Stimulated activated CD4-positive, alpha-beta T cell treated with anti-CD3 and anti-CD28 coated beads, Interleukin-2, amount 100 ng/mL, for 24 hours (primary cell): ENCODE measurements at places on chromosomes 4 and X.

- DNase-seq: no peak
Measured at GRCh38 chr4:24443200-24443599, 141.2 kb downstream of the DHX15 start.

GRCh38 chr4:535181-535923 is 36.3 kb downstream of the PIGG start:
- DNase-seq: no peak

- no peak for DNase-seq
Measured at GRCh38 chr4:57065730-57066482, 44.3 kb downstream of the IGFBP7 start.

GRCh38 chr4:176077561-176077960 is 11.9 kb downstream of the WDR17 start:
- no peak for DNase-seq

DNA sequence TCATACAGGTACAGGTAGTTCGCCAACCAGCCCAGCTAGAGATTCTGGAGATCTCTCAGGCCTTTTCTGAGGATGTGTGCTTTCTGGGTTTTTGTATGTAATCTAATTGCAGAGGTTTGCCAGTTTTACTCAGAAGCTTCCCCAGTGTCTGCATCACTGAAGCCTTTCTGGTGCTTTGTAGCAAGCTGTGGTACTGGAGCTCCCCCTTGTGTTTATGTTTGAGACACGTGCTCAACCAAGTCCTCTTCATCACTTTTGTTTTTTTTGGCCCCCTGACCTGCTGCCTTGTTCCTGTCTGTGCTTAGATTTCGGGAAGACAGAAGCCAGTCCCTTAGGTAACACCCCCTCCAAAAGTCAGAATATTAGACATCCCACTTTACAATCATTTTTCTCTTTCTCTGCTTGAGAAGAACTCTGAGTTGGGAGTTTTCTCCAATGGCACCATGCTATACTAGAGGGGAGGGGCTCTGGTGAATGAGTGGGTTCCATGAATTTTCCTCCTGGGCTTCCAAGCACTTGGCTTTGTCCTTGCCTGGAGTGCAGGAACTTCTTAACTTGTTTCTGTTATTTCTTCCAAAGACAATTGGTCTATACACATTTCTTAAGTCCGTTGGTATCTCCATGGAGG is 128.4 kb upstream of the TBC1D9 start:
- DNase-seq: no peak

- no peak for DNase-seq
Measured at GRCh38 chrX:32501606-32502005, 709.7 kb downstream of the DMD start.

- no peak for DNase-seq
Measured at GRCh38 chr4:89715631-89716030, 121.3 kb downstream of the SNCA start.

DNA sequence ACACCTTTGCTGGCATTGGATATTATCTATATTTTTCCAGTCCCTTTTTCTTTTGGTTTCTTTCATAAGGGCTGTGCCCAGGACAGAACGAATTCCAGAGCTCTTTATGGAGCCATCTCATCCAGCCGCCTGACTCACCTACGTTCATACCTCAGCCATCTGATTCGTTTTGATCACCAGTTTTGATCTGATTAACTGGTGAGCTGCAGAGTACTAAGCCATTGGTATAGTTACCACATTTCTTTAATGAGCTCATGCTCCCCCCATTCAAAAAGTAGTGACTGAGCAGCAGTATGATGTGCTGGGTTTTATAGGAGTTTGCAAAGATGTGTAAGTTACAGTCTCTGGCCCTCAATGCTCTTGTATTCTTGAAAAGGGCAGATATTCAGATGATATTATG is 43.0 kb upstream of the CDKN2AIP start:
- DNase-seq: no peak

GRCh38 chr4:54581807-54582206 is 76.0 kb upstream of the KIT start:
- DNase-seq: no peak

DNA sequence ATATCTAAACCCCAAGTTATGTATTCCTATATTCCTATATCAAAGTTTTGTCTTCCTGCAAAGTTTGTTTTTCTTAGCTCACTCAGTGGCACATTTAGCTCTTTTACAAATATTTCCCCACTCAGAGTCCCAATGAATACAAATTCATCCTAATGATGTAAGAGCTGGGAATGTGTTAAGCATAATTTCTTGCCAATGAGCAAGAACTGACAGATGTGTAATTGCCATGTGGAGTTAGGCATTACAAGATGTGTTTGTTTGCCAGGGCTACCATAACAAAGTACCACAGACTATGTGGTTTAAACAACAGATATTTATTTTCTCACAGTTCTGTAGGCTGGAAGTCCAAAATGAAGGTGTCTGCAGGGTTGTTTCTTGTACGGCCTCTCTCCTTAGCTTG is 302.1 kb downstream of the KCTD8 start:
- no peak for DNase-seq

- no peak for DNase-seq
Measured at GRCh38 chrX:67544281-67545035, 637 bp downstream of the AR start.

DNA sequence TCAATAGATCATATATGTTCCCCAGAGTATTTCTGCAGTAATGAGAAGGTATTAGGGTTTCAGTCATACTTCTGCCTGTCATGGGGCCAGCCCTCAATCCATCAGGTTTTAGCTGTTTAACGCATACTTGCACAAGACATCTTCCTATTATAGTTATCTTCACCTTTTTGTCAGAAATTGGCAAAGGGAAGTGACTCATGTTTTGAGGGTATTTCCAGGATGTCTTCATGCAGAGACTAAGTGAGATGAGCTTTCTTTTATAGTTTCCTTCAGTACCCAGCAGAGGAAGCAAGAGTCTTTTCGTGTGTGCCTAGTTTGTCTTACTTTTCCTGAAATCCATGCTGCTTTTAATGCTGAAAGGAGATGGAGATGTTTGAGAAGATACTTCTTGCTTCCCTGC is 9.5 kb downstream of the CSTF2 start:
- no peak for DNase-seq

DNA sequence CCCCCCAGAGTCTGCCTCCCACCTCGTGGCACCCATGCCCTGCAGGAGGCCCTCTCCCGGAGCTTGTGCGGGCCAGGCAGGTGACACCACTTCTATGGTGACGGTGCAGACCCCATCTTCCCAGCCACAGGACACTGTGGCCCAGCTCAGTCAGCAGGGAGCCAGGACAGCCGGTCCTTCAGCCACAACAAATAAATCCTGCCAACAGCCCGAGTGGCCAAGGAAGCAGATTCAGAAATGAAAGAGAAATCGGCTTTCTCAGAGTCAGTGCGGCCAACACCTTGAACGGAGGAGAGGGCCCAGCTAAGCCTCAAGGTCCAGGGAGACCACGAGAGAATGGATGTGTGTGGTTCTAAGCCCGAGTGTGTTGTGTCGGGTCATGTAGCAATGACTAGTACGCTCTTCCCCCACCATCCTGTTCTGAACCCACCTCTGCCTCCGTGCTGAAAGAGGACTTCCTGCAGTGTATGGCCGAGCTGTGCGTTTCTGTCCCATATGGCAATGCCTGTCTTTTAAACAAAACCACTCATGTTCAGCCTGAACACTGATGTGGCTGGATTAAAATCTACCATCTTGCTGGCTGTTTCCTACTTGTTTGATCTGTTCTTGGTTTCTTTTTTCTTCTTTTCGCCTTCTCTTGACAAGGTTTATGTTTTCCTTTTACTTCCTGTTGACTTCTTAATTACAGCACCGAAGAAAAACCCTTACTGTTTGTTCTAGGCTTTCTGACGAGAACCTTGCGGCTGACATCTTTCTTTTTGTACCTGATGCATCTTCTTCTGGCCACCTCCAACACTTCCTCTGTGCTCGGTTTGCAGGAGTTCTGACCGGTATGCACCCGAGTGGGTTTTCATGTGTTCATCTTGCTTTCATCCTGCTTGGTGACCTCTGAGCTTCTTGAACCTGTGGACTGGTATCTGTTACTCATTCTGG is 53.1 kb downstream of the GAK start:
- DNase-seq: peak; percentile 29

- no peak for DNase-seq
Measured at GRCh38 chrX:122188751-122189150, 995.3 kb upstream of the GRIA3 start.

DNA sequence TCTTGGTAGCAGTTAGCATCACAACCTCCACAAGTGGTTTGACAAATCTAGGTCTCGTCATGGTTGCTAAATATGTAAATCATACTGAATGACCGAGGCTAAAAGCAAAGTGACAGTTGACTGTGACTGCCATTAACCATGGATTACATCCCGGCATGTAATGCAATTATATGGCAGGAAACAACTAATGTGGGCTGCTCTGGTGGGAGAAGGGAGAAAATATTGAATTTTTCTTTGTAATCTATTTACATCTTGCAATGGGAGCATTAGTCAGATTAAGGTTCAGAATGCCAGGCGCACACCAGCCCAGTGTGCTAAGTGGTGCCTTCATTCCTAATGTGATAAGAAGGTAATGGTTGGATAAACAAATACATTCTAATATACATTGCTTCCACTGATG is 35.8 kb downstream of the UNC5C start:
- DNase-seq: no peak

GRCh38 chr4:44927399-44928380 is 201.3 kb upstream of the GNPDA2 start:
- no peak for DNase-seq

GRCh38 chr4:51849430-51849829 is 6.5 kb downstream of the DCUN1D4 start:
- DNase-seq: no peak

- peak; percentile 29 for DNase-seq
Measured at GRCh38 chr4:87895964-87896621, 63.3 kb downstream of the MEPE start.

- DNase-seq: no peak
Measured at GRCh38 chrX:150558424-150558823, 10.0 kb upstream of the MTM1 start.

- DNase-seq: no peak
Measured at GRCh38 chr4:74161666-74162450, 3.9 kb downstream of the MTHFD2L start.

DNA sequence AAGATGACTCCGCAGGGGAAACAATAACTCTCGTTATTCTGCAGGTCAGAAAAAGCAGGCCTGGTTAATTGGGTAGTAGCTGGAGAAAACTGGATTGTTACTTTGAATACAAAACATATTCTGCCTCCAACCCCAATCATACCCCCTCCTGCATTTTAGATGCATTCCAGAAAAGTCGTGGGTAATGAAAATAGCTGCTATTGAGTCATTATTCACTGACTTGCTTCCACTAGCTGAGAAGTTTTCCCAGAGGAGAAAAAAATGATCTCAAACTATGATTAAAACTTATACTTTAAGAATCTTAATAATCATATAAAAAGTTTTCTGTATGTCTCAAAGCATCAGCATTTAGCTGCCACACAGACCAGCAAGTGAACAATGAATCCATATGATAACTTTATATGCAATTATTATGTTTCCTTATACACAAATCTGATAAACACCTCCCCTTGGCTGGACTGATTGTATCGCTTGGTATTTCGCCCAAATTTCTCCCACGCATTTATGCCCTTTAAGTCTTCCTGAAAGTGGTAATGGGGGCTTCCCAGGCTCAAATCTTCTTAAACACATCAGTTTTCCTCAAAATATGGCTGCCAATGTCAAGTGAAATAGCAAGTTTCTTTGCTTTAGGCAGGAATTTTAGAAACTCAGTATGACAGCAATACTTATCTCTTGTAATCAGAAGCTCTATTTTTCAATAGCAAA is 181.0 kb downstream of the LDB2 start:
- no peak for DNase-seq

DNA sequence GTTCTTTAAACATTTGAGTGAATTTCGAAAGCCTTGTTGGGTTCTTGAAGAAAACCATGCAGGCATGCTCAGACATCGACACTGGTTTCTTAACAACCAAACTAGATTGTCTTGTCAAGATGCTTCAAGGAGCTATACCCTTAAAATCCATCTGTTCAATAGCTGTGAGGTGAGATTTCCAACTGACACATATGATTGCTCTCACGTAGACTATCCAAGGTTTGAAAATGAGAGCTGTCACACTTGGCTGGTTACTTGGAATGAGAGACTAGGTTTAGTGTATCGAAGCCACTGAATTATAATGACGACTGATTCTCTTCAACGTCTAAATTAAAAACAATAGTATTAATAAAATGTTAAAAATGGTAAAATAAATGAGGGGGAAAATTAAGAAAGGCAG is 2725.5 kb downstream of the ARAP2 start:
- no peak for DNase-seq

- no peak for DNase-seq
Measured at GRCh38 chr4:85452058-85452731, 22.8 kb upstream of the ARHGAP24 start.

- DNase-seq: no peak
Measured at GRCh38 chrX:107978707-107979307, 3.4 kb downstream of the TEX13B start.

- no peak for DNase-seq
Measured at GRCh38 chr4:36041340-36041739, 203.0 kb downstream of the ARAP2 start.

DNA sequence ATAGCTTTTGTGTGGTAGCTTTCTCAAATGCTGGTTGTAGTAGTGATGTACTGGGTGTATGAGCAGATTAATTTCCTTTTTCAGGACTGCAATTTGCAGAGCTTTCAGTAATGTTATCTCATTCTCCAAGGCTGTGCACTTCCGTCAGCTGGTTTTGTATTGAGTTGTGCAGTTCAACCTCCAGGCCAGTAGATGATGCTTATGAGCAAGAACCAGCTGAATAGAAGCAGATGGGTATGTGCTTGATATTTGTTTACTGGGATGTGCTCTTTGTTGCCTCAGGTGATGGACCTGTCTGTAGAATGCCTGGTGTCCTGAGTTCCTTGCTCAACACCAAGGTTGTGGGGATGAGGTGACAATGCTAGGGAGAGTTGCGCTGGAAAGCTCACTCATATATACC is 462.8 kb downstream of the PCDH18 start:
- DNase-seq: no peak

GRCh38 chr4:171186700-171187099 is 626.5 kb upstream of the GALNTL6 start:
- no peak for DNase-seq

DNA sequence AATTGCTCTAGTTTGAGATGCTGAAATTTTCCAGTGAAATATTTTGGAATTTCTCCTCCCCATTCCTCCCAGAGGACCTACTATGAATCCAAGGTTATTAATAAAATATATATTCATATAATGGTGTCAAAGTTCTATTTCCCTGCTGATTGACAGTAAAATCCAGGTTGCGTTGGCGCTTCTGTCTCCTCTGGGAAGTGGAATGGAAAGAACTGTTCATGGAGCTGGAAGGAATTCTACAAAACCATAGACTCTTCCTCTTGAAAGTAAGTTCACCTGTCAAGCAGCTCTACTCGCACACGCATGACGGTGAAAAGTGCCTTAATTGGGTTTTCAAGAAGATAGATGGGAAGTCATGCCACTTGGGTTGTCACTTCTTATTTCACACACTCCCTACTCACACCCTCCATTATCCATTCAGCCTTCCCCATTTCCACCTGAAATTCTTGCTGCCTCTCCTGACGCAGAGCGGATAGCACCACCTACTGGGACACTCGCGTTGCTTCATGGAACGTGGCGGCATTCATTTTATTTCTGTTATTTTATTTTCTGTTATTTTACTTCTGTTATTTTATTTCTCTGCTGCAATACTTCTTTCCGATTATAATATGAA is 351.6 kb downstream of the NLGN4X start:
- DNase-seq: peak; percentile 0

GRCh38 chr4:74503580-74503979 is 58.6 kb downstream of the AREG start:
- DNase-seq: no peak
